ENCODE measurements at places on chromosomes 5 and 9.

- no peak for DNase-seq
Observed at GRCh38 chr5:150490754-150491153, 17.2 kb upstream of the NDST1 start.

DNA sequence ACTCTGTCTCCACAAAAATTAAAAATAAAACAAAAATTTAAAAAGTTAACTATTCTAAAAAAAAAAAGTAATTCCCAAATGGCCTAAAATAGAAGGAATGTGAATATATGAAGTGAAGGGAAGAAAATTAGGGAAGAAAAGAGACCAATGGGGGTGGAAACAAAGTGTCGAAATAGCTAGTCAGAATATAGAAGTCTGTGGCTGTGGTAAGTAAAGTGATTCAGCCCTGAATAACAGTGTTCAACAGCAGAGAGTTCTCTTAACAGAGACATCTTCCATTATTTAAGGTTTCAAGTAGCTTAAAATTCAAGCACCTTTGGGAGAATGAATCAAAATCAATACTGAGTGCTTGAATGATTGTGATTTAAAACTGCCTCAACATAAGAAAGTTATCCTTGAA is 51.7 kb downstream of the LPAR1 start:
- DNase-seq = peak; percentile 35

GRCh38 chr5:57805732-57806131 is 323.1 kb upstream of the ACTBL2 start:
- DNase-seq = peak; percentile 77

DNA sequence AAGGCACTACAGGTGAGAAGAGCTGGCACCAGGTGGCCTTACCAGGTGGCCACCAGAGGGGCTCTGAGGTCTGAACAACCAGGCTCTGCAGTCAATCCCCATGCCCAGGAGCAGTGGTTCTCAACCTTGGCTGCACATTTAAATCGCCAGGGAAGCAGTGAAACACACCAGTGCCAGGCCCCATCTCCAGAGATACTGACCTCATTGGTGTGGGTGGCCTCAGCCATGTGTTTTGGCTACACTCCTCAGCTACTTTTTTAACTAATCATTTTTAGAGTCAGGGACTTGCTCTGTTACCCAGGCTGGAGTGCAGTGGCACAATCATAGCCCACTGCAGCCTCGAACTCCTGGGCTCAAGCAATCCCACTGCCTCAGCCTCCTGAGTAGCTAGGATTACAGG is 56.0 kb downstream of the GABBR2 start:
- no peak for DNase-seq

DNA sequence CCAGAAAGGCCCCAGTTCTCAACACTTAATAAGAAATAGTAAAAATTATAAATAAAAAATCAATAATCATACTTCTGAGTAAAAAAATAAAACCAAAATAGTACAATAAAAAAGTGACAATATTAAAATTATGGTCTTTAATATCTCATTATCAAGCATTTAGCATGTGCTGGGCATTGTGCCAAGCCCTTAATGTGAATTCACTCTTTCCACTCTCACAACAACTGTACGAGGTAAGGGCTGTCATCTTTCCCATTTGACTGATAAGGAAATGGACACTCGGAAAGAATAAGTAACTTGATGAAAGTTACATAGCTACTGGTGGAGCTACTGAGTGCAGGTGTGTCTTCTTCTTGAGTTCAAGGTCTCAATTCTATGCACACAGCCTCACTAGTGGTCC is 43.6 kb downstream of the SEC61B start:
- no peak for DNase-seq

GRCh38 chr5:127203818-127204217 is 86.8 kb upstream of the MEGF10 start:
- DNase-seq = peak; percentile 80

- DNase-seq = peak; percentile 91
Observed at GRCh38 chr5:164336906-164337305, 831.5 kb downstream of the MAT2B start.

DNA sequence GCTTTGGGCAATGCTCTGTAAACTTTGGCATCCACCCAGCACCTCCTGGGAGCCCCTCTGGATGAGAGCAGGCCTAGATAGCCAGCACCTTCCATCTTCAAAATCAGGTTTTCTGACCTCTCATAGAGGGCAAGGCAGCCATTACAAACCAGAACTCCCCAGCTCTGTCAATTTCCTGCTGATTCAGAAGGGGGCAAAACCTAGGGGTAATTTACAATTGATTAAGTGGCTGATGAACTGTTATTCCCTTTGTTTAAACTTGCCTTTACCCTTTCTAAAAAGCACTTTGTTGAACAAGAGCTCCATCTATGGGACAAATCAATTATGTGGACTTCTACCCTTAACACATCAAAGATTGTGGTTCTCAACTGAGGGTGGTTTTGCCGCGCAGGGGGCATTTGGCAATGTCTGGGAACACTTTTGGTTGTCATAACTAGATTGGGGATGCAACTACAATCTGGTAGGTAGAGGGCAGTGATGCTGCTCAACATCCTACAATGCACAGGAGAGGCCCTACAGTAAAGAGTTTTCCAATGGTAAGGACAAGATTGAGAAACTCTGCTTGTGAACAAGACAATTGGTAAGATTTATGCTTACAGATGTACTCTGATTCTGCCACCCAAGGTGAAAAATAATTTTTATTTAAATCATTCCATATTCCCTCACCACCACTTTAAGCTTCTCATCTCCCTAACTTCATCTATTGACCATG is 184.1 kb downstream of the MARCHF11 start:
- peak; percentile 46 for DNase-seq

GRCh38 chr5:125673359-125673950 is 749.8 kb upstream of the GRAMD2B start:
- no peak for DNase-seq

GRCh38 chr5:111933086-111933485 is 176.1 kb upstream of the NREP start:
- no peak for DNase-seq

DNA sequence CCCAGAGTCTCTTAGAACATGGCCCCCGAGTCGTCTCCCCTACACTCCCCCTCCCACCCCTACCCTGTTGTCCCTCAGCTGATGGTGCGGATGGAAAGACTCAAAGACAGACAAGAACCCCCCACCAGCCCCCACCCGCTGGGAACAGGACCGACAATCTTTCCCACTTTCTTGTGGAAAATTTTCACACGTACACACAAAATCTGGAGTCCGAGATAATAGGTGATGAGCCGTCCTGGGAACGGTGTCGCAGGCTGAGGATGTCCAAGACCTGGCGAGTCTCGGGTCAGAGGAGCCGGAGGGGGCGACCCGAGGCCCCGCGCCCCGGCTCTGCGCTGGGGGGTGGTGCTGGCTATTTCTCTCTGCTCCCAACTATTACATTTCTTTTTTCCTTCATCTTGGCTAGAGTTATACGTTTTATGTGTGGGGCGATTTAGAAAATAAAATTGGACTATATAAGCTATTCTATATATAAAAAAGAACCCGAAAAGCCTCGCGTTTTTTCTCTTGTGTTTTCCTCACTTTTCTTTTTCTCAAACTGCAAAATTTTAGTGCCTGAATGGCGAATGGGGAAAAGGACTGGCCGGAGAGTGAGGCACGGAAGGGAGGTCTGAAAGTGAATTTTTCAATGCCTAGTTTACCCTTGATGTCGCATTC is 188.8 kb downstream of the MEF2C start:
- no peak for DNase-seq

DNA sequence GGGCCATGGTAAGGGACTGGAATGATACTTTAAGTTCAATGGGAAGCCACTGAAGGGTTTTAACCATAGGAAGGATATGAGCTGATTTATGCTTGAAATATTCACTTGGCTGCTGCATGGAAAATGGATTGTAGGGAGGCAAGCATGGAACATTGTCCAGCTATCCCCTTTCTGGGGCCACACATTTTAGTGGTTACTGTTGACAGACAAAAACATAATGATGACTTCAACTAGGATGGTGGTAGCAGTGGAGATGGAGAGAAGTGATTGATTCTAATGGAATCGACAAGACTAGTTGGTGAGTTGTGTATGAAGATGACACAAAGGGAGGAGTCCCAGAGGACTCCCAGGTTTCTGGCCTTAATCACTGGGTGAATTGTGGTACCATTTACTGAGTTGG is 6.2 kb upstream of the FCHSD1 start:
- no peak for DNase-seq

GRCh38 chr9:34611251-34611810 is 566 bp downstream of the RPP25L start:
- no peak for DNase-seq

DNA sequence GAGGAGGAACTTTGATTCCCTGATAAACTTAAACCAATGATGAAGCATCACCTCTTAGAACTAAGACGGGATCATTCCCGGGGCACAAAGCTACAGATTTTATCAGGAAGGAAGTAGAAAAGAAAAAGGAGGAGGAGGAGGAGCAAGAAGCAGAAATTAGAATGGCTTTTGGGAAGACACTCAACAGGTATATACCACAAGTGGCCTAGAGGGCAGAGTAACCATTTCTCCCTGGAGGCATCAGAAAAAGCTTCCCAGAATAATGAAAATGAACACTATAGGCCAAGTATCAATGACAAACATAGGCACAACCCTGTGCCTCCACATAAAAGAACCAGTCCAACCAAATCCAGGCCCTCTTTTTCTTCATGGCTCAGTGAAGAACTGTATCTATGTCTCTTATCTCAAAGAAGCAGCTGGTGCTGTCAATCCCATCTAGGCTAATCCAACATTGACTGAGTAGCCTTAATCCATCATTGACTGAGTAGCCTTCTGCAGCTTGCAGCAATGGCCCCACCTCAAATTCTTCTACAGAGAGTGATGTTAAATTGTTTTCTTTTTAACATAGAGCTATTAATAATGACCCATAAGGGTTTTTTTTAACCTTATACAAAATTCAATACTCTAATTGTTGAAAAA is 178.8 kb upstream of the KIF2A start:
- peak; percentile 7 for DNase-seq

DNA sequence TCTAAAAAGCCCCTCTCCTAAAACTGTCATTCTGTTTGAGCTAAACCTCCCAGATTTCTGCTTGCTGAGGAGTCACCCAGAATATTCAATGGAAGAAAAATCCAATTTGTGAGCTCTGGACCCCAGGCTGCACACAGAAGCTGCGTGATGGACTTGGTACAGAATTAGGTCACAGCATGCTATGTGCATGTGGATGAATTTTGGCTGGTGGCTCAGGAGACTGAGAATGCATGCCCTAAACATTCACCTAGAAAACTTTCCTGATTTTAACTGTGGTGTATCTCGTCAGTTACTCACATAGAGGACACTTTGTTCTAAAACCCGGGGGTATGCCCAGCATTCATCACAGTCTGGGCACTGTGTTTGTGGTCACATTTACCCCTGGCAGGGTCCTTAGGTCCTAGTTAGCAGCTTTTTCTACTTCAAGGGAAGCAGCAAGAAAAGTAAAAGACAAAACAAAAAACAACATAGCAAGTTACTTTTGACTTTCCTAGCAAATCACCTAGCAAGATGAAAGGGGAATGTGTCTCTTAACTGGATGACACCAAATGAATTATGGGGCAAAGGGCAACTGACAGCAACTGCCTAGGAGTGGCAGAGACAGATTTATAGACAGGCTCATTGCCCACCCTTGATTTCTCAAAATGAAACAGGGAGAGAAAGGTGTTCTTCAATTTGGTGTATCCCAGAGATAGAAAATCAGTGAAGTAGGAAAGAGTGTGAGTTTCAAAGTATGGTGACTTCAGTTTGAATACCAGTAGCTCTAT is 8.3 kb upstream of the SHROOM1 start:
- no peak for DNase-seq

DNA sequence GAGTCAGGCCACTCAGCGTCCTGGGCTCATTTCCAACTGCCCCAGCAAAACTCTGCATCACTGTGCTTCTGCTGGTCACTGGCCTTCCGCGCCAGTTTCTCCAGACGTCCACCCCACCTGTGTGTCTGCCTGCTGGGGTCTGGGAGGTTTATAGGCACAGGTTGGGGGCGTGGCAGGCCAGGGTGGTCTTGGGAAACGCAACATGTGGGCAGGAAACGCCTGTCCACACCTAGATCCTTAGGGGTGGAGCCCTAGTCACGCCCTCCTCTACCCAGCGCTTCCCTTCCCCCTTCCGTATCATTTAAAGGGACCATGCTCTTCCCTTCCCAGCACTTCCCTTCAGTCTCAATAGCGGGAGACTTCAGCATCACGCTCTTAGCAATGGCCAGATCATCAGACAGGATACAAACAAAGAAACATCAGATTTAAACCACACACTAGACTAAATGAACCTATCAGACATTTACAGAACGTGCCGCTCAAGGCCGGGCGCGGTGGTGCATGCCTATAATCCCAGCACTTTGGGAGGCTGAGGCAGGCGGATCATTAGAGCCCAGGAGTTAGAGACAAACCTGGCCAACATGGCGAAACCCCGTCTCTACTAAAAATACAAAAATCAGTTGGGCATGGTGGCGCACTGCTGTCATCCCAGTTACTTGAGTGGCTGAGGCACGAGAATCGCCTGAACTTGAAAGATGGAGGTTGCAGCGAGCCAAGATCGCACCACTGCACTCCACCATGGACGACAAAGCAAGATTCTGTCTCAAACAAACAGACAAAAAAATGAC is 11.8 kb upstream of the BTNL9 start:
- no peak for DNase-seq

DNA sequence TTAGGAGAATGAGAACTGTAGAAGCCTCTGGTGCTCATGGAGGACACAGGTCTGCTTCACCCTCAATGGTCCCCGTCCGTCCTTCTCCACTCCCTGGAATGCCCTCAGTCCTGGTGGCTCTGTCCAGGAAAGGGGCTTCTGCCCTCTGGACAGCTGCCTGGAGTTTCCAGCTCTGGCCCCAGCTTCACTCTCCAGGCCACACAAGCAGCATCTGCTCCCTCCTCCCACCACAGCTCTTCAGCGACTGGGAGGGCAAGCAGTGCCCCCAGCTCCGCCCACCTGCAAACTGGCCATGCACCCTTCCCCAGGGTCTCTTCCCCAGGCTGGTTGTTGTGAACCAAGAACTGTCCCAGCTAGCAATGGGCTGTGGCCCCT is 4.7 kb downstream of the SARDH start:
- no peak for DNase-seq

DNA sequence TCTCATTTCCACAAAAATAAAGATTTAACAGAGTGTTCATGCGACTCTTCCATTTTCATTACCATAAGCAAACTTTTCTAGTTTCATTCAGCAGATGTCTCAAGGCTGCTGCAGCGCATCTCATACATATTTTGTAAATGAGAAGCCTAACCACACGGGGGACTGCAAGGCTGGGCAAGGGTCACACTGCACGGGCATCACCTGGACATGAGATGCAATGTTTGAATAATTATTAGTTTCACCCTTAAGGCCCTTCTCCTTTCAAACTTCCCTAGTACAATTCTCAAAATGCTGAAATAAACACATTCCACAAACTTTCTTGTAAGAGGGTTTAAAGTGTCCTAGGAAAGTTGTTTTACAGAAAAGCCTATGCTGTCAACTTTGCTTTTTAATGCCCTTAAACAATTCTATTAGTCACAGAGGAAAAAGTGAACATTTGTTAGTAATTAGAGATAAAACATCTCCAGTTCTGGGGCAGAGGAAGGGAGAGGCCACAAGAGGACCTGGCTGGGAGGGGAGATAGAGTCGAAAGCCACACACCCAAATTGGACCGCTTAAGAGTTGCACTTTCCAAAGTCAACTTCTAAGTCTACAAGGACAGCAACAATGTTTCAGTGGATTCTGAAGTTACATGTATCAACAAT is 1.3 kb downstream of the DENND1A start:
- no peak for DNase-seq
